ENCODE measurements at places on chromosomes 11 and 22.

DNA sequence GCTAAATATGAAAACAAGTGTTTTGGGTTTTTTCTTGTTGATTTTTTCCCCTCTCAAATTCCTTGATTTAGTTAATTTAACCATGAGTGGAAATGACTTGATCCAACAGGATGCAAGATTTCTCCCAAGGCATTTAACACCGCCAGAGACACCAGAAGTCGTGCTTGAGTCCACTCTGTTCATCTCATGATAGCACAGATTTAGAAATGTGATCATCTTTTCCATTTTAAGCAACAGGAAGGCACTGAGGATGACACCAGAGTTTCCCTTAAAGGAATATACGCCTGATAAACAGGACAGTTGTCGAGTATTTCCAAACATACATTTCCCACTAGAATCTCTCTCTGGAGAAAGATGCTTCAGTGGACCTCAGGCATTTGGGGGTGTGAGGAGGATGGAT is 318.7 kb downstream of the CADM1 start:
- DNase-seq = no peak

- no peak for DNase-seq
Measured at GRCh38 chr22:37386441-37386840, 40.8 kb downstream of the ELFN2 start.

GRCh38 chr11:111299101-111300026 is 1.0 kb downstream of the POU2AF3 start:
- peak; percentile 19 for DNase-seq

DNA sequence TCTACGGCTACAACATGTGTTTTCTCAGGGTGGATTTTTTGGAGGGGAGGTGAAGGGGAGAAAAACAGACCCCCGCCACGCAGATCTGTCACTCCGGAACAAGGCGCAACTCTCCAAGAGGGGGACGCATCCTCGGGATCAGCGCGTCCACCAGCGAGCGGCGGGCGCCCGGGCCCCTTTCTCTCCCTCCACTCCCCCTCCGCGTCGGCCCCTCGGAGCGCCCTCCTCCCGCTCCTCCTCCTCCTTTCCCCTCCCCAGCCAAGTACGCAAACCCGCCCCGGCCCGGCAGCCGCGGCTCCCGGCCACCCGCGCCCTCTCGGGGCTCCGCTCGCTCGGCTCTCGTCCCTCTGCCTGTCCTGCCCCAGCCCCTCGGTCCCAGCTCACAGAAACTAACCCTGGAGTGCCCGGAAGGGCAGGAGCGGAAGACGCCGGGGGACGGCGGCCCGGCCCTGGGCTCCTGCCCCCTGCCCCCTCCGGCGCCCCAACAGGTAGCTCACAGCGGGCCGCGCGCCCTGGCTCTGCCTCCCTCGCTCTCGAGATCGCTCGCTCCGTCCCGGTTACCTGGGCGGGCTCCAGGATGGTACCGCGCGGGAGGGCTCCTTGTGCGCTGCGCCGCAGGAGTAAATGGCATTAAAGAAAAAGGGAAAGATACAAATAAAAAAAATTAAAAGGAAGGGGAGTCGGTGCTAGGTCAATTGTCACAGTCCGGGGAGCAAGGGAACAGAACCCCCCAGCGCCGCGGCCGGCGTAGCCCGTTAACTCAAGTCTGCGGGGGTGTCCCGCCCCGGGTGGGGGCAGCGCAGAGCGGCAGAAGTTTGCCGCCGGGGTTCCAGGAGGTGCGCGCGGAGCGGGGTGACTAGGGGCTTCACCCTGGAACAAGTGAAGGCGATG is 131.4 kb upstream of the C11orf58 start:
- DNase-seq = no peak

DNA sequence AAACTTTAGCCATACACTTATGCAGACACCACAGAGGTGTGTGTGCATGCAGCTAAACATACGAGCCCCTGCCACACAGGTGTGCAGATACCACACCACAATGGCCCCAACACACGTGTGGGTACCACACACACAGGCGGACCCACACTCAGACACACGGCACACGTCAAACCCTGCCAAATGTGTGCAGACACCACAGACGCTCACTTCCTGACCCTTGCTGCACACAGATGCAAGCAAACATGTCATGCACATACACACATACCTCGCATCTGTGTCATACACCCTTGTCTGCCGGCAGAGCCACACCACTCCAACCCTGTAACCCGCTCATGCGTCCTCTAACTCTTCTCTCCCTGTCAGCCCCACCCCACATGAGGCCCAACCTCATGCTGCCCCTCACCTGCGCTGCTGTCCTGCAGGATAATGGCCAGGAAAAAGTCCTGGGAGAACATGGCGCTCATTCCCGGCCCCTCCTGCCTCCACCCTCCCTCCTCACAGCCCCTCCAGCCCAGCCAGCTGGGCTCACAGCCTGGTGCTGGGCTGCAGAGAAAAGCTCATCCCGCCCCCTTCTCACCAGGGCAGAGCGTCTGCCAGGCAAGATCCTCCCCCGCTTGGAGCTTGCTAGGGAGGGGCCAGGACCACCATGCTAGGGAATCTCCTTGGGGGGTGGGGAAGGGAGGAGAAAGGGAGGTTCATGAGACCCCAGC is 14.2 kb downstream of the SMPD1 start:
- no peak for DNase-seq

DNA sequence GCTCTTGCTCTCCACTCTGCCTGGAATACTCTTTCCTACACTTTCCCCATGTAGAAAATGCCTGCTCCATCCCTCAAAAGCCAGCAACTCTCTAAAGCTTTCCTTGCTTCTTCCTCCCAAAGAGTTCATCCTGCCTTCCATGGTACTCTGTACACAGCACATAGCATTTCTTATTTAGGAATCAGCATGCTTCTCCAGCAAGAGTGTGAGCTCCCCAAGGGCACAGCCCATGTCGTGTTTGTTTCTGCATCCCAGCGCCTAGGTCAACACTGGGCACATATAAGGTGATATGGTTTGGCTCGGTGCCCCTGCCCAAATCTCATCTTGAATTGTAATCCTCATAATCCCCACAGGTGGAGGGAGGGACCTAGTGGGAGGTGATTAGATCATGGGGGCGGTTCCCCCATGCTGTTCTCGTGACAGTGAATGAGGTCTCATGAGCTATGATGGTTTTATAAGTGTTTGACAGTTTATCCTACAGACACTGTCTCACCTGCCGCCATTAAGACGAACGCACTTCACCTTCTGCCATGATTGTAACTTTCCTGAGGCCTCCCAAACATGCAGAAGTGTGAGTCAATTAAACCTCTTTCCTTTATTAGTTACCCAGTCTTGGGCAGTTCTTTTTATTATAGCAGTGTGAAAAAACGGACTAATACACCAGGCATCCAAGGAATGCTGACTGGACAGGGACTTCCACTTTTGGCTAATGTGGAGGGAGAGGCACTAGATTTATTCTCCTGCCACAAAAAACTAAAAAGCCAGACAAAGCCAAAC is 8.2 kb downstream of the VPS37C start:
- DNase-seq = no peak

GRCh38 chr22:50176850-50177536 is 6.5 kb downstream of the PANX2 start:
- DNase-seq = no peak

All from suppressor macrophage treated with lipopolysaccharide for 4 hours (primary cell).